Right ventricle myocardium inferior (tissue), 1 donor: ENCODE measurements at places on chromosomes 3 and 15.
A peak's percentile ranks its signal among the peaks of the same experiment; 100 is the strongest.

DNA sequence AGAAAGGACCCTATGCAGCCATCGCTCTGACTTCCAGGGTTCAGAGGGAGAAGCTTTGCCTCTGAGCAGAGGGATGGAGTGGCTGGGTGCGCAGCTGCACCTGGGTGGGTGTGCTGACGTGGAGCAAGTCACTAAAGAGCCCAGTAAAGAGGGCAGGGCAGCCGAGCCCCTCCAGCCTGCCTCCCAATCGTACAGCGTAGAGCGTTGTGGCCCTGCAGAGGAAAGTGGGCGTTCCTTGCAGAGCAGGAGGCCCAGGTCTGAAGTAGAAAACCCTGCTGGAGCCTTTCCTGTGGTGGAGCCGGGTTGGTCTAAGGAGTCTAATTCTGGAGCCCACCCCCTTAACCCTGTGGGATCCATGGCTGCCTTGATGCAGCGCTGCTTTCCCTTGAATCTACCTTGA lies 61.0 kb downstream of the ABTB1 start:
- no peak for DNase-seq

DNA sequence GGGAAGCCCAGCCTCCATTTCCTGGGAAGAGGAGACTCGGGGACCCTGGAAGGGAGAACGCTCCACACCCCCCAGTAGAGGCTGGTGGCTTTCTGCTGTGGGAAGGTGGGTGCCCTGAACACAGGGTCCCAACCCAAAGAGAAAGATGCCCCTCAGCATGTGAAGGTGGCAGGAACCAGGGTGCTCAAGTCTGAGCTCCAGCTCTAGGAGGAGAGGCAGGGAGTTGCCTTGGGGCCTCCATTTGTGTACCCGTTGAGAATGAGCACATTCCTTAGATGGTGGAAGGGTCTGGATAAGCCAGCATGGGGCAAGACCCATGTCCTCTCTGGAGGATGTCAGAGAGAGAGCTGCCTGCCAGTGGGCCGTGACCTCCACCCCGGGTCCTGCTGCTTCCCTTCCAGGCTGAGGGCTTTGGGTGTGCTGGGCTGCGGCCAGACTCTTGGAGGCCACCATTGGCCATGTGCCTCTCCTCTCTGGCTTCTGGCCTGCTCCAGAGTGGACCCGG lies 212.4 kb downstream of the TBC1D2B start:
- peak; percentile 6 for DNase-seq

- no peak for DNase-seq
Observed at GRCh38 chr3:187870360-187871203, 125.3 kb upstream of the BCL6 start.

- DNase-seq: peak; percentile 91
Observed at GRCh38 chr3:134600685-134601463, 49.9 kb downstream of the KY start.
